ENCODE measurements at places on chromosomes 1 and 21. TPM values are rescaled to one million over a fixed set of nuclear protein-coding genes. Genes with fewer than 3 reads are reported as not detected.

TRAF3IP3 gene
- total RNA-seq, result 209 TPM

CYP4A11 gene
- not detected for total RNA-seq

- H3K4me3 ChIP-seq, result no peak overlapping the region
- no peak overlapping the region for H3K27ac ChIP-seq
- no peaks in the 10 kb centered on the region for H3K27me3 ChIP-seq
- no peaks in the 10 kb centered on the region for H3K4me1 ChIP-seq
Observed at GRCh38 chr1:8017495-8018197, 8.5 kb downstream of the ERRFI1 start.

LRRC38 gene
- total RNA-seq, result not detected

DNA sequence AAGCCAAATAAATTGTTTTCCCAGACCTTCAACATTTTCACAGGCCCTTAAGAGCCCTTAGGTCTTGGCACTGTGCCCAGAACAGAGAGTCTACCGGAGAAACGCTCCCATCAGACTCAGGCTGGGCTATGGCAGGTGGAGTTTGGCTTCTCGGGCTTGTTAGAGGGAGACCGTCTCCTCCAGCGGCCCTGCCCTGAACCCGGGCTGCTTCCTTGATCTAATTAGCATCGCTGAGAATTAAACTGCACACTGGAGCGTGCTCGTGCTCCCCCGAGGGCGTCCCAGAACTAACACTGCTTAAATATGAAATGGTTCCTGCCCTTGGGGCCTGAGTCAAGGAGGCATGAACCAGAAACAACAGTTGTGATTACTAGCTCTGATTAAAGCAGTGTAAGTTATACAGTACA is 634.4 kb downstream of the MATN1 start:
- no peaks in the 10 kb centered on the region for H3K4me1 ChIP-seq
- no peaks in the 10 kb centered on the region for H3K36me3 ChIP-seq
- H3K27ac ChIP-seq, result no peak overlapping the region
- no peak overlapping the region for H3K4me3 ChIP-seq

GRCh38 chr1:115706587-115707425 is 61.7 kb downstream of the CASQ2 start:
- H3K4me1 ChIP-seq, result no peaks in the 10 kb centered on the region
- H3K27ac ChIP-seq, result no peak overlapping the region
- H3K4me3 ChIP-seq, result no peak overlapping the region
- no peak for DNase-seq
- no peaks in the 10 kb centered on the region for H3K27me3 ChIP-seq
- H3K36me3 ChIP-seq, result no peaks in the 10 kb centered on the region

DNA sequence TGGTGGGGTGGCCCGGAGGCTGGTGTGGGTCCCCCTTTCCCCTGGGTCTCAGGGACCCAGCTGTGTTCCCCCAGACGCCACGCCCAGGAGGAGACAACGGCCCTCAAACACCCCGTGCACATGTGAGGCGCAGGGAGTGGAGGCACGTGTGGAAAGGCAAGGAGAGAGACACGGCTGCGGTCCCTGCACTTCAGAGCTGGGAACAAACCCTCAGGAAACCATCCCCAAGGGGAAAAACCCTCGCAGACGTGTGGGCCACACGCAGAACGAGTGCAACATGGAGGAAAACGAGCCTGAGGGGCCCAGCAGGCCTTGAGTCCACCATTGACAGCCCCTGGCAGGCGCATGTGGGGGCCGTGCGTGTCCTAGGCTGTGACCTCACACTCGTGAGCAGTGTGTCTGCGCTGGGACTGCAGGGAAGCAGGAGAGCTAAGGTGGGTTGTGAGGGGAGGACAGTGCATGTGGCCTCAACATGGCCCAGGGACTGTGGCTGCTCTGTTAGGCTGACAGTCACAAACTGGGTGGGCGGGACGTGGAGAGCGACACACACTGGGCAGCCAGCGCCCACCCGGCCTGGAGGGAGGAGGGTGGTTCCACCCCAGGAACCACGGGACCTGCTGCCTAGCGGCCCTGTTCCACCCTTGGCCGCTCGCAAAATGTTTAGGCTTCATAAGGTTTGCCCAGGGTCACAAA is 20.0 kb downstream of the ITGB2 start:
- no peaks in the 10 kb centered on the region for H3K27me3 ChIP-seq
- peaks cover 74% of the 10 kb centered on the region for H3K36me3 ChIP-seq
- H3K4me1 ChIP-seq, result no peaks in the 10 kb centered on the region
- no peak overlapping the region for H3K27ac ChIP-seq
- no peak overlapping the region for H3K4me3 ChIP-seq

TIE1 gene
- total RNA-seq, result 0.33 TPM

DNA sequence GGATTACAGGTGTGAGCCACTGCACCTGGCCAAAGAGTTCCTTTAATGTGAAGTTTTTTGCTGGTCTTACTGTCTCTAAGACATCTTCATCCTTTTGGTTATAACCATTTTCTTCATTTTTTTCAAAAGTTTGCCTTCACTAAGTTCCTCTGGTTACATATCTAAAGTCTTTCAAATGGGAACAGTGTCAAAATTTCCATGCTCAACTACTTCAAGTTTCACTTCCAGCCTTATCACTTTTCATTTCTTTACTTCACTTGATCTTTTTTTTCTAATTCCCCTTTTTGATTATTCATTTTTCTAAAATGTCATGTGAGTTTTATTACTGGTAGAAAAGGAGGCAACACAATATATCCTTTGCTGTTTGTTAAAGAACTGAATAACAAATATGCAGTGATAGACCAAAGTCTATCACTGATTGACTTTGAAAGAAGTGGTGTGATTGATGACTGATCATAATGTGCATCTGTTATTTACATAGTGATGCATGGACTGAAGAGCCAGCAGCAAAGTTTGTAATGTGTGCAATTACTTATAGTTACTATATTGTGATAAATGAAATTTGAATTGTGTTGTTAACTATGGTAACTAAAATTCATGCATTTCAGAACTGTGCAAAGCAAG is 16.0 kb upstream of the ZFYVE9 start:
- no peaks in the 10 kb centered on the region for H3K27me3 ChIP-seq
- DNase-seq, result no peak
- H3K4me3 ChIP-seq, result no peak overlapping the region
- no peaks in the 10 kb centered on the region for H3K4me1 ChIP-seq

TACSTD2 gene
- not detected for total RNA-seq

ELAPOR1 gene
- total RNA-seq, result 11.3 TPM

GRCh38 chr1:212595229-212595628 is 13.3 kb upstream of the ATF3 start:
- H3K4me1 ChIP-seq, result peaks cover 15% of the 10 kb centered on the region
- DNase-seq, result no peak
- no peaks in the 10 kb centered on the region for H3K27me3 ChIP-seq
- H3K4me3 ChIP-seq, result no peak overlapping the region
- no peaks in the 10 kb centered on the region for H3K36me3 ChIP-seq
- H3K27ac ChIP-seq, result no peak overlapping the region

GRCh38 chr1:33137800-33138199 is 44.0 kb downstream of the TRIM62 start:
- no peak overlapping the region for H3K4me3 ChIP-seq
- H3K27me3 ChIP-seq, result no peaks in the 10 kb centered on the region
- H3K36me3 ChIP-seq, result no peaks in the 10 kb centered on the region
- H3K4me1 ChIP-seq, result no peaks in the 10 kb centered on the region

DNA sequence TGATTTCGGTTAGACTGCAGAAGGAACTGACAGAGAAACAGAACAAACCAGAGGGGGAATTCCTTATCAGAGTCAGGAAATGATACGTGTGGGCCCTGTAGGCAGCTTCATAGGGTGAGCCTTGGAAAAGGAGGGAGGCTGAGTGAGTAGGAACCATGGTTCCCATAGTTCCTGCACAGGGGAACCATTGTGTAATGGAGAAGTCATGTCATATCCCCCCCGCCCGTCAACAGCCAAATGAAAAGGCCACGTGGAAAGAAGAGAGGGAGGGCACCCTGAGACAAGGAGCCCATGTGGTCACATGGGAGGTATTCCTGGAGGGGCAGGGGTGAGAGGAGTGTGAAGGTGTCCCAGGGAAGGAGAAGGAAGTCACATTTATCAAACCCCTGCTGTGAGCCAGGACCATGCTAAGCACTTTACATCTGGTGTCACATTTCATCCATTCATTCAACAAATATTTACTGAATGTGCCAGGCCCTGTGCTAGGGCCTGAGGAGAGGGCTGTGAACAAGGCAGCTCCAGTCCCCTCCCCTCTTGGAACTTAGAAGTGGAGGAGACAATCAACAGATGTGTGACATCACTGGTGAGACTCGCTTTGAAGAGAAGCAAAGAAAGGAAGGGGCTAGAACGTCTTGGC is 15.7 kb upstream of the FGR start:
- no peaks in the 10 kb centered on the region for H3K36me3 ChIP-seq
- no peak overlapping the region for H3K27ac ChIP-seq
- H3K4me1 ChIP-seq, result peaks cover 8% of the 10 kb centered on the region
- DNase-seq, result no peak

Measured in CD8-positive, alpha-beta memory T cell (primary cell).